ENCODE measurements at places on chromosomes 3 and 15. TPM values are rescaled to one million over a fixed set of nuclear protein-coding genes. Genes with fewer than 3 reads are reported as not detected.

DNA sequence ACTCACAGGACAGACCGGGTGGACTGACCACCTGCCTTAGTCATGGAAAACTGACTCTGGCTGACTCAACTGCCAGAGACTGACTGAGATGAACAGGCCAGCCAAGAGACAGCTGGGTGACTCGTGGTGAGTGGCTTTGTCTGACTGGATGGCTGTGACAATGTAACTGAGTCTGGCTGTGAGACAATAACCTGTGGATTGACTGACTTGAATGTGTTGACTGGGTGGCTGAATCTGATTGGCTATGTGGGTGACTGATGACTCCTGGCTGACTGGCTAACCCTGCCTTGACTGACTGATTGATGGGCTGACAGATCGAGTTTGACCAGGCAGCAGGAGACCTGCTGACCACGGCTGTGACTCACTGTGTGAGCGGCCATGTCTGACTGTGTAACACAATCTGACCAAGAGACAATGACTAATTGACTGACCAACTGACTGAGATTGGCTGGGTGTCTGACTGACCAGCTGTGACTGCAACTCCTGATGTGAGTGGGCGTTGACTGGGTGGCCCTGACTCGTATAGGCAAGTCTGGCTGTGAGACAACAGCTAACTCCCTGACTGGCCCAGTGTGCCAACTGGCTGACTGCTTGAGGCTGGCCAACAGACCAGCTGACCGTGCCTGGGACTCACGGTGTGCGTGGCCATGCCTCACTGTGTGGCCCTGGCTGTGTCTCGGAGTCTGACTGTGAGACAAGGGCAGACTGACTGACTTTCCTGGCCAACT lies 509.1 kb downstream of the SHQ1 start:
- no peak overlapping the region for H3K27ac ChIP-seq
- no peaks in the 10 kb centered on the region for H3K27me3 ChIP-seq
- no peak for DNase-seq
- H3K36me3 ChIP-seq = no peaks in the 10 kb centered on the region
- no peak overlapping the region for H3K4me3 ChIP-seq
- H3K4me1 ChIP-seq = peaks cover 32% of the 10 kb centered on the region

DNA sequence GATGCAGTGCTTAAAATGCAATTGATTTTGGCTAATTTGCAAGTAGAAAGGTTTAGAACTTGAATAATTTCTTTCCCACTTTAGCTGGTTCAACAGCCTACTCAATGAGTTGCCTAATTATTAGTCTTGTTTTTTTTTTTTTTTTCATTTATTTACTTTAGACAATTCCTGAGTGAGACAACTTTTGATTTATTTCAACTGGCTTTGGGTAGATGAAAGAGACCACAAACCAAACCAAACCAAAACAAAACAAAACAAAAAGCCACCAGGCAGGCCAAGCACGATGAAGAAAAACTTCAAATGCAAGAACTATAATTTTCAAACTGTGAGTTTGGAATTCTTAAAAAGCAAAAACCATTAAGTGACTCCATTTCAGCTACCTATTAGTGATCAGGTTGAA lies 469.9 kb downstream of the GBE1 start:
- H3K36me3 ChIP-seq = no peaks in the 10 kb centered on the region
- no peak overlapping the region for H3K4me3 ChIP-seq
- no peak overlapping the region for H3K27ac ChIP-seq
- DNase-seq = no peak
- H3K27me3 ChIP-seq = no peaks in the 10 kb centered on the region
- no peaks in the 10 kb centered on the region for H3K4me1 ChIP-seq

DNA sequence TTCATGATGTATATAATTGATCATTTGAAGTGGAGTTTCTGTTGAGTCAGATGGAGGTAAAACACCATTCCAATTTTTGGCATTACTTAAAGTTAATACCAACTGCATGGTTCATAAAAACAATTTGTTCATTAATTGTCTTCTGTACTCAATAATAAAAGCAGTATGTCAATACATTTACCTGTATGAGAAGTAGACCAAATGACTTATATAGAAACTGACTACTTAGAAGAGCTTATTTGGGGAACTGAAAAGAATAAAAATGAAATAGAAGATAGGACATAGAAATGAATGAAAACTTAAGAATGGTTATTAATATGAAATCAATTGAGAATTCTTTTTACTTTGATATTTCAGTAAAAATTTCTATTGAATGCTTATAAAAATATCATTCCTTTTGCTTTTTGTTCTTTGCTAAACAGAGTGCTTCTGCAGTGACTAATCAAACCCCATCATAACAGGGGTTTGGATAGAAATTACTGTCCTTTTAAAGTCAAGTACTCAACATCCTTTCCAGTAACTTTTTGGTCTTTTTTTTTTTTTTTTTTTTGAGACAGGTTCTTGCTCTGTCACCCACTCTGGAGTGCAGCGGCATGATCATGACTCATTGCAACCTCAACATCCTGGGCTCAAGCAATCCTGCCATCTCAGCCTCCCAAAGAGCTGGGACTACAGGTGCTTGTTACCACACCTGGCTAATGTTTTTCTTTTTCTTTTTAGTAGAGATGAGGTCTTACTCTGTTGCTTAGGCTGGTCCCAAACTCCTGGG lies 6.5 kb upstream of the CRYBG3 start:
- no peak for DNase-seq
- peaks cover 27% of the 10 kb centered on the region for H3K27me3 ChIP-seq
- no peaks in the 10 kb centered on the region for H3K4me1 ChIP-seq
- no peaks in the 10 kb centered on the region for H3K36me3 ChIP-seq
- no peak overlapping the region for H3K4me3 ChIP-seq

DNA sequence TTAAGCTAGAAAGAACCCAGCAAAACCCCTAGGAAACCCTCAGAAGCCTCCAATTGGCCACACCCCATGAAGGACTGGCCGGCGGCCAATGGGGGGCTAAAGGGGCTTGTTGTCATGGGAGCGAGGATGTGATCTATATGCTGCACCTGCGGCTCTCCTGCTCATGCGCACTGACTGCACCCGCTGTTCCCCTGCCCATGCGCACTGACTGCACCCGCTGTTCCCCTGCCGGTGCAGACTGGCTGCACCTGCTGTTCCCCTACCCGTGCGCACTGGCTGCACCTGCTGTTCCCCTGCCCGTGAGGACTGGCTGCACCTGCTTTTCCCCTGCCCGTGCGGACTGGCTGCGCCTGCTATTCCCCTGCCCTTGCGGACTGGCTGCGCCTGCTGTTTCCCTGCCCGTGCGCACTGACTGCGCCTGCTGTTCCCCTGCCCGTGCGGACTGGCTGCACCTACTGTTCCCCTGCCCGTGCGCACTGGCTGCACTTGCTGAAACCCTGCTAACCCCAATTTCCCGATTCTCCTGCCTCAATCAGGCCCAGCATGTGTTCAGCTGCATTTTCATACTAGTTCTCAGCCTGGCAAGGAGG lies 16.8 kb upstream of the MCCC1 start:
- no peaks in the 10 kb centered on the region for H3K36me3 ChIP-seq
- peak overlapping the region; percentile 40 for H3K4me3 ChIP-seq
- peaks cover 15% of the 10 kb centered on the region for H3K4me1 ChIP-seq
- H3K27me3 ChIP-seq = peaks cover 32% of the 10 kb centered on the region
- no peak overlapping the region for H3K27ac ChIP-seq
- peak; percentile 69 for DNase-seq

DNA sequence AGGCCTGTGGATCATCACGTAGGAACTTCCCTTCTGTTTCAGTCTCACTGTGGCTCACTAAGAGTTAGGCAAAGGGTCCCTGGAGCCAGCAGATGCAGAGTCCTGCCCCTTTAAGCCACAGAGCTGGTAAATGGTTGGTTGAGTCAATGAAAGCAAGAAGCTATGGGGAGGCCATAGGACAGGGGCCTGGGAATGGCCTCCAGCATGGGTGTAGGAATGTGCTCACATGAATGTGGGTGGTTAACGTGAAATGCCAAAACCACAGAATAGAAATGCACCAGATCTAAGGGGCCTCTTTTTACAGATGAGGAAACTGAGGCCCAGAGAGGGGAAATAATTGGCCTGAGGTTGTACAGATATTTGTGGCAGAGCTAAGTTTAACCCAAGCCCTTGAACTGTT lies 150.3 kb downstream of the TLE3 start:
- H3K4me3 ChIP-seq = no peak overlapping the region
- DNase-seq = no peak
- no peaks in the 10 kb centered on the region for H3K36me3 ChIP-seq

DNA sequence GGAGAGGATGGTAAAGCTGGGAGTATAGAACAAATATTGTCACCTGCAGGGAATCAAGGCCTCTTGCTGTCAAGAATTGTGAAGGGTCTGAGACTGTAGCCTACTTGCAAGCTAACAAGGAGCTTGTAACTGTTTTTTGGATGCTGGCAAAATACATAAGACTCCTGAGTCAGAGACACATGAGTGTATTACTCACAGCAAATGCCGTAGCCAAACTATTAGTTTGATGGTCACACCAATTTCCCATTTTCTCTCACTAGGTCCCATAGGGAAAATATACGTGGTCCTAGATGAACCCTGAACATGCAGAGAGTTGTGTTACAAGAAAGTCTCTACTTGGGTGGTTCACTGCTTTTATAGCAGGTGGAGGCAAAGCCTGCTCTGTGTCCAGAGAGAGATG lies 44.7 kb upstream of the LIPC start:
- no peak overlapping the region for H3K27ac ChIP-seq
- H3K4me3 ChIP-seq = no peak overlapping the region
- DNase-seq = no peak
- no peaks in the 10 kb centered on the region for H3K27me3 ChIP-seq

GRCh38 chr3:181278468-181279238 lies 289.1 kb upstream of the DNAJC19 start:
- DNase-seq = no peak
- H3K36me3 ChIP-seq = no peaks in the 10 kb centered on the region
- no peaks in the 10 kb centered on the region for H3K4me1 ChIP-seq
- no peak overlapping the region for H3K27ac ChIP-seq
- H3K4me3 ChIP-seq = no peak overlapping the region

DNA sequence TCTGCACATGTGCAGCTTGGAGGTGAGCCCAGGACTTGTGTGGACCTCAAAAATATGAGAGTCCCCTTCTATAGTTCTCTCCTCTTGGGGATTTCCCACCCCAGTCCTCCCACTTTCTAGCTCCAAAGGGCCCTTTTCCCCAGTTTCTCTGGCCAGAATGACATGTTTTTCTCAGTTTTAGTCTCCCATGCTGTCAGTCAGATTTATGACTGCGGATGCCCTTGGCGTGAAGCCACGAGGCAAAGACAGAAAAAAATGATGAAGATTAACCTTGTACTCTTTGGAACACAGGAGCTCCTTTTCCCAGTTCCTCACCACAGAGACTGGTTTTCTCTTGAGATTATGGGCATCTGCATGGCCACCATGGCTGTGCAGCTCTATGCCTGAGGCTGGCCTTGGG lies 72.0 kb upstream of the TTBK2 start:
- no peak overlapping the region for H3K27ac ChIP-seq
- H3K27me3 ChIP-seq = no peaks in the 10 kb centered on the region
- H3K4me3 ChIP-seq = no peak overlapping the region
- peaks cover 45% of the 10 kb centered on the region for H3K36me3 ChIP-seq
- DNase-seq = no peak

DNA sequence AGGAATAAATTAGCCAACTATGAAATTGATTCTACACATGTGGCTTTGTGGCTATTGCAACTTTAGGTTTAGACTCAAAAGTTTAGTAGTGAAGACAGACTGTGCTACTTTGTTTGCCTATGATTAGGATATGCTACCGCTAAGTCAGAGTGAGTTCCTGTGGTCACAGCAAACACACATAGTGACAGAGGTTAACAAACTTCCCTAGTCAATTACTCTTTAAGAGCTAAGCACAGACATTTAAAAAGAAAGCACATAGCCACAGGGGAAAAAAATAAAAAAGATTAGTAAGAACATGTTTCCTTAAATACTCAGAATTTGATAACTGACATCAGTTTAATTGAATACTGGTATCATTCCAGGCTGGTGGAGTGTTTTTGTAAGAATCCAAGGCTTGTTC lies 207.1 kb downstream of the GBE1 start:
- no peak overlapping the region for H3K27ac ChIP-seq
- H3K27me3 ChIP-seq = no peaks in the 10 kb centered on the region
- peaks cover 1% of the 10 kb centered on the region for H3K36me3 ChIP-seq
- DNase-seq = no peak
- no peak overlapping the region for H3K4me3 ChIP-seq
- H3K4me1 ChIP-seq = peaks cover 10% of the 10 kb centered on the region

- no peaks in the 10 kb centered on the region for H3K27me3 ChIP-seq
- H3K36me3 ChIP-seq = peaks cover 19% of the 10 kb centered on the region
These were observed 12.7 kb downstream of the OXTR start for GRCh38 chr3:8756671-8757070.

GRCh38 chr3:177944228-177944661 lies 592.0 kb upstream of the KCNMB2 start:
- DNase-seq = no peak
- H3K27me3 ChIP-seq = no peaks in the 10 kb centered on the region
- no peak overlapping the region for H3K4me3 ChIP-seq
- H3K27ac ChIP-seq = no peak overlapping the region

GRCh38 chr3:39135170-39135805 lies 18.1 kb downstream of the CSRNP1 start:
- H3K36me3 ChIP-seq = peaks cover 2% of the 10 kb centered on the region
- no peak overlapping the region for H3K27ac ChIP-seq
- no peak for DNase-seq
- H3K4me3 ChIP-seq = no peak overlapping the region

DNA sequence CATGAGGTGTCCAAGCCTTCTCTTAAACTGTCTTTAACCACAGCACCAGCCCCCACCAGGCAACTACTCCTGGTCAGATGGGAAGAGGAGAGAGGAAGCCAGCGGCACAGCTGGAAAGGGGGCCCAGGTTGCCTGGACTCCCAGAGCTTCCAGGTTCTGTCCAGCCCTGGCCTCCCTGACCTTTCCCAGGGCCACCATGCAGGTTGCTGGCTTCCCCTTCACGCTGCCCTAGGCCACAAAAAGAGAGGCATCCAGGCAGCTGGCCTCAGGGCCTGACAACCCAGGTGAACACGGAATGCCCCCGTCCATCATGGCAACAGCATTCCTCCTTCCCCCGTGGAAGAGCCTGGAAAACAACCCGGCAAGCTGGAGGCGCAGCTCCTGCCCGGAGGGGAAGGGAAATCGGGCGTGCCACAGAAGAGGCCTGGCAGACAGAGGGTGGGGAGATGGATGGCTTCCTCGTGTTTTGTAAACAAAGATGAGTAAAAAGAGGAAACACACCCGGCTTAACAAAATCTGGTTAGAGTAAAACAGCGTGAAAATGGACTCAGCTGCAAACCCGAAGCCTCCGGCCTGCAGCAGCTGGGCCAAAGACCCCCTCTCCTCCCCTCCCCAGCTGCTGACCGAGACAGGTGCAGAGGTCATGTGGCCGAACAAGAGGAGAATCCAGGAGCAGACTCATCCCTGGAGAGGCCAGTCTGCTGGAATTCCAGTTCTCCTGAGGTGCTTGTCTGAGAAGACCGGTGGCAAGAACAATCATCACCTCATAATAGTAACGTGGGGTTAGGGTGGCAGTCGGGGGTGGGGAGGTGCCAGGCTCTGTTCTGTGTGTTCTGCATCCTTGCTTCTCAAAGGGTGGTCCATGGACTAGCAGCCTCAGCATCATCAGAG lies 15.5 kb downstream of the BMF start:
- H3K4me1 ChIP-seq = peaks cover 86% of the 10 kb centered on the region
- peak overlapping the region; percentile 22 for H3K4me3 ChIP-seq
- no peak for DNase-seq
- H3K27ac ChIP-seq = peak overlapping the region; percentile 59

The ALPK3 gene
- 0.37 TPM for total RNA-seq

The ECE2 gene
- not detected for total RNA-seq
